ENCODE measurements at places on chromosomes 5 and 9.

- DNase-seq = no peak
Observed at GRCh38 chr9:3137347-3137695, 293.4 kb upstream of the PUM3 start.

DNA sequence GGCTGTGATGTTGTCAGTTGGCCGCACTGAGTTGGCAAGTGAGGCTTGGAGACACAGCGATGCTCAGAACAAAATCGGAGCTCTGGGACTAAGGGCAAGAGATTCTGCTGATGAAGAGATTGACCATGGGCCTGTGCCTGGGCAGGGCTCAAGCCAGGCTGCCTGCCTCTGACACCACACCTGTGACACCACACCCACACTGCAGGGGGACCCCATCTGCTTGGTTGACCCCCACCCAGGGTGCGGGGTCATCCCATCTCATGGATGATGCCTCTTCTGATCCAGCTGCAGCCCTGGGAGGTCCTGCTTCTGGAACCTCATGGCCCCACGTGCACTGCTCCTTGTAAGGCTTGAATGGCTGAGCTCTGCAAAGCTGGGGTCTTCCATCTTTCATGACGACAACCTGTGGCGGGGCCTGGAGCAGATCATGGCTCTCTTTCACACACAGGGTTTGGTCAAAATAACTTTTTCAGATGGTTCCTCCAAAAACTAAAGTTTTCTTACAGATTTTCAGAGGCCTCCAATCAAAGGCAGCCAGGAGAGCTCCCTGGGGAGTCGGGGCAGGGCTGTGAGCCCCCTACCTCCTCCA, 185.2 kb downstream of the GADD45G start:
- DNase-seq = no peak

DNA sequence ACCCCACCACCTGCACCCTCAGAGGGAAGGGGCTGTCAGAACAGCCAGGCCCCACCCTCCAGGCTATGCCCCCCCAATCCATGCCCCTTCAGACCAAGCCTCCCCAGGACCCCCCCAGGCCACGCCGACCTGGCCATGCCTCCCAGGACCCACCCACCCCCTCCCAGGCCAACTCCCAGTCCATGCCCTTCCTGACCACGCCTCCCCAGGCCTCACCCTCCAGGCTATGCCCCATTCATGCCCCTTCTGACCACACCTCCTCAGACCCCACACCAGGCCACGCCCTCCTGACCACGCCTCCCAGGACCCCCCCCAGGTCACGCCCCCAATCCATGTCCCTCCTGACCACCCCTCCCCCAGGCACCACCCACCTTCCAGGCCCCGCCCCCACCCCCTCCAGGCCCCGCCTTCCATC, 27.6 kb downstream of the TPPP start:
- no peak for DNase-seq

GRCh38 chr5:77232574-77233358, 22.3 kb downstream of the PDE8B start:
- no peak for DNase-seq

- no peak for DNase-seq
Observed at GRCh38 chr5:153831973-153832372, 206.7 kb downstream of the FAM114A2 start.

- no peak for DNase-seq
Observed at GRCh38 chr5:32098291-32098690, 75.8 kb downstream of the GOLPH3 start.

DNA sequence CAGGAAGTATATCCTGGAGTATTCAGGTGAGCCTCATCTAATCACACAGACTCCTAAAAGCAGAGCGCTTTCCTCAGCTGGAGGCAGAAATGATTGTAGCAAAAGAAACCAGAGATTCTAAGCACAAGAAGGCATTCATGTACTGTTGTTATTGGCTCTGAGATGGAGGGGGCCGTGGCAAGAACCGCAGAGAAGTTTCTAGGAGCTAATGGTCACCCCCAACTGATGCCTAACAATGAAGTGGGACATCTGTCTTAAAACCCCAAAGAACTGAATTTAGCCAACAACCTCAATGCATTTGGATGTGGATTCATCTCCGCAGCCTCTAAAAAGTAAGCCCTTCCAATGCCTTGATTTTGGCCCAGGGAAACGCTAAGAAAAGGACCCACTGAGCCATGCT, 76.3 kb downstream of the ADAMTSL1 start:
- no peak for DNase-seq

GRCh38 chr9:115888131-115888530, 265.5 kb upstream of the PAPPA start:
- no peak for DNase-seq

DNA sequence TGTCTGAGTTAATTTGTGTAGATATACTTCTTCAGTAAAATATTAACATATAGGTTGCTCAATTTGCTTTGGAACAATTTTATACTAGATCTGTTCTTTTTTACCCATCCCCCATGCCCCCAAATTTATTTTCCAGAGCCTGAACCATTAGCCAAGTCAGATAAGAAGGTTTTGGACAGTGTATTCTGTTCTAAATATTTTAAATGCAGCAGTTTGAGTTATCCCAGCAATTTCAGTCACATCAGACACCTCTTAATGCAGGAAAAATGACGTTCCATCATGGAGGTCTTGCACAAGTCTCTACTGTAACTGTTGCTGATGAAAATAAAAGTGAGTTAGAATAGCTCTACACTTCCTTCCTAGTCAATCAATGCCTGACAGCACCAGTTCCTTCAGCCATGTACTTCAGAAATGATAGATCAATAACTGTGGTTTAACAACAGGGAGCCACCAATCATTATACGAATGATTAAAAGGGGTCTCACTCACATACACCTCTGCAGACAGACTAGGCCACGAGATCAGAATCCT, 215.8 kb downstream of the BNC2 start:
- DNase-seq = no peak

DNA sequence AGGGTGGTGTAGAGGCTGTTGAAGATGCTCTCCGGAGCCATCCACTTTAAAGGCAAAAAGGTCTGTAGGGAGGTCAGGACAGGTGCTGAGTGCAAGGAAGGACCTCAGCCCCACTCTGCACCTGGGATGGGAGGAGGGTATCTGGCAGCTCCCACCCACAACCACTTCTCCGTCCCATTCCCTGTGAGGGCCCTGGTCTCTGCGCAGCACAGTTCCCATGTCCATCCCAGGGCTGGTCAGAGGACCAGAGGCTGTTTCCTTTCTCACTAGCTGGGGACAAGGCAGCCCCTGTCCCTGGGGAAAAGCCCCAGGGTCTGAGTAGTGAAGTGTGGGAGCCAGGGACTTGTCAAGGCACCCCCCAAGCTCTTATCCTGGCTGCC, 33.7 kb upstream of the CSF1R start:
- no peak for DNase-seq

GRCh38 chr5:138054206-138054605, 21.3 kb upstream of the FAM13B start:
- no peak for DNase-seq

GRCh38 chr9:131347376-131348020, 46.4 kb upstream of the PRRC2B start:
- no peak for DNase-seq

DNA sequence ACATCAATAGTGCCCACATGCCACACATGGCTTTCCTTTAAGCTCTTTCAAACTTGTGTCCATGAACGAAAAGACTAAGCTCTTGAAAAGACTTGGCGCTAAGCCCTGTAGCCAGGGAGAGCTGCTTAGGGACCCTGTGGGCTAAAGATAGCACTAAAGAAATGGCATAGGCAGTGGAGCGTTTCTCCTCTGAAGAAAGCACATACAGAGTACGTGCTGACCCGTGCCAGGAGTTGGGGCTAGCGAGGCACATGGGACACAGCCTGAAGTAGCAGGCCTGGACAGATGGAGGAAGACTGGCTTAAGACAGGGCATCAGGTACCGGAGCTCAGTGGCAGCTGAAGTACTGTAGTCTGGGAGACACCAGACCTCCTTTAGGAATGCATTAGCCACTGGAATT, 39.7 kb downstream of the ADGRV1 start:
- DNase-seq = no peak

DNA sequence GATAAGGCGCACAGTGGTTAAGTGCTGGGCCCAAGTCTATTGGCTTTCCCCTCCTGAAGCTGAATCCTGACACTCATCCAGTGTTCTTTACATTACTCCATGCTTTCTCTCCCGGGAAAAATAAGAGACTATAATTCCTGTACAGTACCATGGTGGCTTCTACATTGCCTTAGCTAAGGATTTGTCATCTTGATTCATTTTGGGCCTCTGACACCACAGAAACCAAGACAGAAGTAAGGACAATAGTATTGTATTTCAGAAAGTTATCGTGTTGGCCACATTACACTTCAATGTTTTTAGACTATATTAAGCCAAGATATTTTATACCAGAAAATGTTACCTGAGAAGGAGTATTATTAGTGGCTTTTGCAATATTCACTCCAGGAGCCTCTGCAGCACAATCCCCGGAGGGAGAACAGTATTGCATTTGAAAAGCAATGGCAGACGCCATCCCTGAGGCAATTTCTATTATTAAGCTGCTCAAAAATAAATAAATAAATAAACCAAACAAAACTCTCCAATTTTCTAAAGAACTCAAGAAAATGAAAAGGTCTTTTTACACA, 267.9 kb downstream of the ENC1 start:
- no peak for DNase-seq

DNA sequence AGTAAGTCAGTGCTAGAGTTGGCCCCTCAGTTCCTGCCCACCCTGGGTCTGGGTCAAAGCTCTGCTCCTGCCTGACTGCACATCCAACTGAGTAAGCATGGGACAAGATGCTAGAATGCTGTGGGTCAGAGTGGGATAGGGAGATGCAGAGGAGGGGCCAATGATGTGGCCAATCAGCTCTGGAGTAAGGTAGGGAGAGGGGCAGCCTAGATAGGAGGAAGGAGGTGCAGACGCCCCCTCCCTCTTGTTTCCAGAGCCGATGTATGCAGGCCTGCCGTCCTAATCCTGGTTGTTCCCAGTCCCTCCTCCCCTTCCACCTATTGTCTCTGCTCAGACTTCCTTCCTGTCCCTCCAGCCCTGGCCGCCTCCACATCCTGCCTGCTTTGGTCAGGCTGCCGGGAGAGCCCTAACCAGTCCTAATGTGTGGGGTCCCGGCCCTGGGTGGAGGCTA, 1.3 kb downstream of the ARAP3 start:
- no peak for DNase-seq

DNA sequence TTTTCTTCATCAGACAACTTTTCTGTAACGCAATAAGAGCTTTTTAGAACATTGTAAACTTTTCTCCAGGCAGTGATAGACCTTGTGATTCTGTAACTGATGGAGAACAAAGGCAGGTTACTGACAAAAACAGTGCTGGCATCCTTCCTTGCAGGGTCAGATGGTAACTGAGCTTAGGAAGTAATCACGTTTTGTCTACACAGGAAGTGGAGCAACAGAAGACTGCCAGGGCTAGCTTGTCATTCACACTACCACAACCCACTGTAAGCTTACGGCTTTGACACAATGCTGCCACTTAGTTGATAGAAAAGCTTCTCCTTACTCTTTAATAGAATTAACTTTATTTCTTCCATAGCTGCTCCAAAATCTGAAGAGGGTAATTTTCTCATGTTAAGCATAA, 46.8 kb downstream of the FBN2 start:
- DNase-seq = no peak

- no peak for DNase-seq
Observed at GRCh38 chr5:92402045-92402444, 1018.9 kb upstream of the ARRDC3 start.

DNA sequence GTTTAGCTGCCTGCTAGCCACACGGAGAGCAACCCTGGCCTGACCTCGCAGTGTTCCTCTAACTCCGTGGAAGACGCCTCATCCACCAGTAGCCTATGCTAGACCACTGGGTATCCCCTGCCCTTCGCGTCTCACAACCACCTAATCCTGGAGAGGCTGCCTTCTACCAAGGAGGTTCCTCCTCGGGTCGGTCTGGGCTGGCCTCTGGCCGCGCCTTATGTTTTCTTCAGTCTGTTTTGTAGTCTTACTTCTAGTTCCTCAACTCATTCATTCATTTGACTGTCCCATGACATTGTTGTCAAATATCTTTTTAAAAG, 1.6 kb upstream of the TPM2 start:
- DNase-seq = no peak

- no peak for DNase-seq
Observed at GRCh38 chr5:109589986-109590385, 99.7 kb upstream of the MAN2A1 start.

- no peak for DNase-seq
Observed at GRCh38 chr5:179276838-179277395, 68.3 kb downstream of the ADAMTS2 start.

GRCh38 chr9:134627417-134628353, 13.9 kb upstream of the COL5A1 start:
- DNase-seq = no peak

DNA sequence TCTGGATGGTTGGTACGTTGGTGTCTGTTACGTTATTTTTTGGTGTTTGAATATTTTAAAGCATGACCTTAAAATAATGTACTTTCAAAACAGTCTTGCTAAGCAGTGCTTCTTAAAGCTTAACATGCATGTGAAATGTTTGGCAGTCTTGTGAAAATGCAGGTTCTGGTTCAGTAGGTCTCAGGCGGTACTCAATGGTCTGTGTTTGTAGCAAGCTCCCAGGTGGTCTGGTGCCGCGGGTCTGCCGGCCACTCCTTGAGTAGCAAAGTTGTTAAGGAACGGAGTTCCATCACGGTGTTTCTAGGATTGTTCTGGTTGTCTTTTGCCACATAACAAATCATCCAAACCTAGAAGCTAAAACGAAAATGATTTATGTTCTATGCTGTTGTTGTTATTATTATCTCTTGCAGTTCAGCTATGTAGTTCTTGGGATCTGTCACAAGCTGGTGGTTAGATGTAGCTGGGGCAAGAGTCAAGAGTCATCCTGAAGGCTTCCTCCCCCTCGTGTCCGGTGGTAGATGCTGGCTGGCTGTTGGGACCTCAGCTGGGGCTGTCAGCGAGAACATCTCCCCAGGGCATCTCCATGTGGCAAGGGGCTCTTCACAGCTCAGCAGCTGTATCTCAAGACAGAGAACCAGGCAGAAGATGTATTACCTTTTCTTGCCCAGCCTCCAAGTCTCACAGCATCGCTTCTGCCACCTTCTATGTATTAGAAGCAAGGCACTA, 186.8 kb downstream of the PALM2AKAP2 start:
- DNase-seq = no peak

GRCh38 chr9:17846948-17847655, 268.2 kb downstream of the SH3GL2 start:
- DNase-seq = no peak

- no peak for DNase-seq
Observed at GRCh38 chr5:177314376-177315342, 3.0 kb upstream of the MXD3 start.

DNA sequence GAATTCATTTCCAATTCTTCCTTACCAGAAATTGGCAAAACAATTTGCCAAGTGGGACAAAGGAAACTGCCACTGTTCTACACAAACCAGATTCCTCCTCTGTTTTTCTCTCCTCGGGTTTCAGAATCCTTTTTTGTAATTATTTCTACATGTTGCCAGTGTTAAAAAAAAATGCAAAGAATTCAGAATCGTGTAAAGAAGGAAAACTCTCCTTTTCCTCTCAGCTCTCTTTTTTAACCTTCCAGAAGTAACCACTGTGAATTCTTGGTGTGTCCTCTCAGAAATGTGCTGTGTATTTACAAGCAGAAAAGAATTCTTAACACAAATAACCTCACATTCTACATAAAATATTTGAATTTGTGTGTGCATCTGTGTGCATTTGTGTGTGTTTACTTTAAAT, 224.6 kb downstream of the DRD1 start:
- DNase-seq = no peak
